ENCODE measurements at places on chromosomes 5 and 9.

- no peak for DNase-seq
These were observed 43.1 kb downstream of the LHX2 start for GRCh38 chr9:124054582-124055227.

DNA sequence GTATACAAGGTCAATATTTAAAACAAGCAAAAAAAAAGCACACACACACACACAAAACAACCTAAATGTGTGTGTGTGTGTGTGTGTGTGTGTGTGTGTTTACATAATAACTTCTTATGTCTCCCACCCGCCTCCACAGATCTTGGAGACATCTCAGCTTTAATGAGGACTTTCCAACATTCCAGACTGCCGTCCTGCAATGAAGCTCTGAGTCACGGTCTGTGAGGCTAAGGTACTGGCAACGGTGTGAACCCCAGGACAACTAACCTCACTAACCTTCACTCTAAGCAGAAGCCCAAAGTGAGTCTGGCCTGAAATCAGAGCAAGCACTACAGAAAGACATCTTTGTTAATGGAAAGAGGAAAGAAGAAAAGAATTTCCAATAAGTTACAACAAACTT lies 22.3 kb downstream of the ZNF474 start:
- no peak for DNase-seq

- DNase-seq: no peak
These were observed 5.7 kb upstream of the DCTN4 start for GRCh38 chr5:150764530-150764929.

DNA sequence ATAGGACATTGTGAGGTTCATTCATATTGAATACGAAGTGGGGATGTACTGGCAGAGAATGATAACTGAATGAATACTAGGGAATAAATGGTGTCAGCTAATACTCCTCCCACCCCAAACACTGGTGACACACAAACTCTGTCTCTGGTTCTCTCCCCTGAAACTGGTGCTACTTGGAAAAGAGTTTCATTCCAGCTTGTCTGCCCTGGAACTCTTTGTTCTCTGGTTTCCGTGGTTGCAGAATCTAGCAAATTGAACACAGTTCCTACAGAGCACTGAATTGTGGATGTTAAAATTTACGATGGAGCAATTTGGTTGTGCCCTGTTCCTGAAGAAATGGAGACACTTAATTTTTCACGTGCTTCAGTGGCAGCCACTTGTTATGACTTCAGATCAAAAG lies 181.7 kb downstream of the KCTD16 start:
- no peak for DNase-seq

DNA sequence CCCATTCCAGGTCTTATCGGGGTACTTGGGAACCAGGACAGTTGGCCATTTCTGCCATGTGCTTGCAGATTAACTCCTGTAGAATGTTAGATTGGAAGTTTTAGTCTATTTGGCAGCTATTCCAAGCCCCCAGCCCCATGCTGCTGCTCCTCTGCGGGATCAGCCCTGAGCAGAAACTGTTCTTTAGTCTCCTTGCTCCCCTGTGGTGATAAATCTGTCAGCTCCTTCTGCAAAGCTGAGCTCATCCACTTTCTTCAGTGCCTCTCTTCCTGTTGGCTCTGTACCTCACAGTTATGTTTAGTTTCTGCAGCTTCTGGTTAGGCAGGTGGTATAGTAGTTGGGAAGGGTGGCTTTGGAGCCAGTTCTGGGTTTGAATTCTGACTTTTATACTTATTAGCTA lies 170.4 kb downstream of the GRIA1 start:
- DNase-seq: no peak

DNA sequence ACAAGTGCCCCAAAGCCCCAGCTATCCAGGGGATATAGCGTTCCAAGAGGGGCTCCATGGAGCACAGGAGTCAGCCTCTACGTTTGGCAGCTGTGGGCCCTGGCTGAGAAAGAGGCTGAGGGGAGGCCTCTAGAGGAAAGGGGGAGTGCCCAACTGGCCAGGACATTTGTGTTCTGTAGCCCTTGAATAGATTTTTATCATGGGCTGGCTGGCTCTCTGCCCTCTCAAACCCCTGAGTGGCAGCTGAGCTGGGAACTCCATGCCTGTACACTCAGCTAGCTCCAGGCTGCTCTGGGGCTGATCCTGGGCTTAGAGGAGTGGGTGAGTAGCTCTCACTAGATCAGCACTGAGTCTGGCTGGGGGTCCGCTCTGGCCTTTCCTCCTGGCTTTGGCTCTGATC lies 285.0 kb downstream of the ZSWIM6 start:
- DNase-seq: no peak

GRCh38 chr5:26205121-26205520 lies 833.3 kb downstream of the CDH9 start:
- no peak for DNase-seq

GRCh38 chr9:89777544-89777943 lies 172.7 kb downstream of the GADD45G start:
- no peak for DNase-seq

- DNase-seq: no peak
These were observed 123.6 kb upstream of the SLC1A3 start for GRCh38 chr5:36482812-36483211.

- DNase-seq: no peak
These were observed 108.6 kb upstream of the RAD23B start for GRCh38 chr9:107174441-107174840.

DNA sequence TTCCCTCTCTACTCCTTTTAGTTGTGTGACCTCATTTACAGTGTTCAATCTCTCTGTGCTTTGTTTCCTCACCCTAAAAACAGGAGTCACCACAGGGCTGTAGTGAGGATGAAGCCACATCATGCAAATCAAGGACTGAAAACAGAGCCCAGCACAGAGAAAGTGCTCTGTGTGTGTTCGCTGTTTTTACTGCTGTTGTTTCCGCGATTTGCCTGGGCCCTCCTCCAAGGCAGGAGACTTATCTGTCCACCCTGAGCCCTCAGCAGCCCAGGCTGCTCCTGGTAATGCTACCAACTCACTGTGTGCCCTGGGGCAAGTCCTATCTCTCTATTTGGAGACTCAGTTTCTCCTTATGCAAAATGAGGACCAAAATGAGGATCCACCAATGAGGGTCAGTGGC lies 87.2 kb upstream of the NEURL1B start:
- no peak for DNase-seq

DNA sequence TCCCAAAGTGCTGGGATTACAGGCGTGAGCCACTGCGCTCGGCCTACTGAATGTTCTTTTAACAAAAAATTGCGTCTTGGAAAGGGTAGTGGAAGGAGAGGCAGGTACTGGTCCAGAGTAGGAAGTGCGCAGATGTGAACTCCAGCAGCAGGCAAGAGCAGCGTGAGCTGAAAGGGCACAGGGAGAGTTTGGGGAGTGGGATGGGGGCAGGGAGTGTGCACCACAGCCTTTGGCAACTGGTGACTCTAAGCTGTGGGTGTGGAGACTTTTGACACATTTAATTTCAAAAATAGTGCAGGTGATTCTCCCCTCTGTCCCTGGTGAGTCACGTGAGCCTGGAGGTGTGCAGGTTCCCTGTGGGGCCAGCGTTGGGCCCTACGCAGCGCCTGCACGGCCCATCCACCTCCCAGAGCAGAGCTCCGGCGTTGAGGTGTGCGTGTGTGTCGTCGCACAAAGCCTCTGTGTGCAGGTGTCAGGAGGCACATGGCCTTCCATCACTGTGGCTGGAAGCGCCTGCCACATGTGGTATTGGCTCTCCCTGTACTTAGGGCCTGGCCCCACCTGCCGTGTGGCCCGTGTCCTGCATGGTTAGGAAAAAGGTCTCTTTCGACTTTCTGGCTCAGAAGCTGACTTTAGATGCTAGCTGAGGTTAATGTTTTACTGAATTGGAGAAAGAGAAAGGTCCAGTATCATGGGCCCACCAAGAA lies 11.5 kb downstream of the SQSTM1 start:
- DNase-seq: no peak

DNA sequence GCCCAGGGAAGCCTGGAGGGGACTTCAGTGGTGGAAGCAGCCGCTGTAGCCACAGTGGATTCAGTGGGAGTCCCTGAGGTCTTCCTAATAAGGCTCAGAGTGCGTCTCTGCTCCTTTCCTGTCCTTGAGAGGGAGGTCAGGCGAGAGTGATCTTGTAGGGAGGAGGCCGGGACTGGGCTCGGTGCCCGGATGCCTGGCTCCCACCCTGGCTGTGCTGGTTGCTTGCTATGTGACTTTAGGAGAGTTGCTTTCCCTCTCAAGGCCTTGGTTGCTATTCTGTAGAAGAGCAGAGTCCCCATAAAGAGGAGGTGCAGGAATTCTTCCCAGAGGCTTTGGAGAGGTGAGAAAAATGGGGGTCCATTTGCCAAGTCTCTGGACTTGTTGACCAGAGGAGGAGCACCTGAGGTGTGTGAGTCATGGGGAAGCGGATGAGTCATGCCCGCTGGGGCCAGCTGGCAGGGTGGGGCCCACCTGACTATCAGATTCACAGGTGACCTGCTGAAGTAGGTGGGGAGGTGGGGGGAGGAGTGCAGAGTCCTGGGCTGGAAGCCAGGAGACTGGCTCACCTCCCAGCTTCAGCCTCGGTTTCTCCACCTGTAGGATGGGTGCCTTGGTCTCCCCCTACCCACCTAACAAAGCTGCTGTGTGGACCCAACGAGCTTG lies 13.8 kb downstream of the GSN start:
- DNase-seq: no peak

GRCh38 chr9:126667190-126668055 lies 53.7 kb downstream of the LMX1B start:
- DNase-seq: no peak

- no peak for DNase-seq
These were observed 173.2 kb downstream of the GABRB2 start for GRCh38 chr5:161373345-161373707.

DNA sequence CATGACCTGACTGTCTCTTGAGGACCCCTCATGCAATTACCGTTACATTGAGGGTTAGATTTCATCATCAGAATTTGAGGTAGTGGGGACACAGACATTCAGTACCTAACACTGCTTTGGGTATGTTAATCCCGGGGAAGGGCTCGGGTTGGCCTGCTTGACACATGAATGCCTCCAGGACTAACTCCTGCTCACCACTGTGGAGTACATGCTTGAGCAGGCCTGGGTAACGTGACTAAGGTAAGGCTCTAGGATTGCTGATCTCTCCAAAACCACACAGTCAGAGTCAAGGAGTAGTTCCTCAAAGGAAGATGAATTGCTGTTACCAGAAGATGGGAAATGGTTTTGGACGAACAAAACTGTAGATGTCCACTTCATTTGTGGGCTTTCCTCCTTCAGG lies 376.3 kb upstream of the ZNF462 start:
- no peak for DNase-seq

- no peak for DNase-seq
These were observed 75.3 kb upstream of the TBCA start for GRCh38 chr5:77851176-77852067.

GRCh38 chr5:139733010-139733688 lies 62.5 kb upstream of the PSD2 start:
- DNase-seq: no peak

GRCh38 chr5:151624476-151624875 lies 33.3 kb upstream of the FAT2 start:
- no peak for DNase-seq

DNA sequence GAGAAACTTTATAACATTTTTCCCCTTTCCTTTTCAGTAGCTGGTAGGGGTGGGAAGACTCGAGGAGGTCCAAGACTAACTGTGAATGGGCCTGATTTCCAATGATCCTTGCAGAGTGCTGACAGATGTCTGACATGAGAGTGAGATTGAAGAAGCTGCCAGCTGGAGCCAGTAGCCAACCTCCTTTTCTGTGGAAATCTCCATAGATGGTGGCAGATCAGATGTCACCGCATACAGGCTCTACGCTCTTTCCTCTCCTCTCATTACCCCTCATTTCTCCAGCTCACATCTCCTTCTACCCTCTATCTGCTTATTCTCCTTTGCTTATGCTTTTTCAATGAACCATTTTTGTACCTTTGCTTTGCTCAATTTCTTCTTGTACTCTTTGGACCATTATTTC lies 395.2 kb upstream of the TNC start:
- no peak for DNase-seq

- no peak for DNase-seq
These were observed 882.0 kb upstream of the EDIL3 start for GRCh38 chr5:85266692-85267091.

GRCh38 chr5:150278916-150279315 lies 10.7 kb downstream of the CAMK2A start:
- no peak for DNase-seq

DNA sequence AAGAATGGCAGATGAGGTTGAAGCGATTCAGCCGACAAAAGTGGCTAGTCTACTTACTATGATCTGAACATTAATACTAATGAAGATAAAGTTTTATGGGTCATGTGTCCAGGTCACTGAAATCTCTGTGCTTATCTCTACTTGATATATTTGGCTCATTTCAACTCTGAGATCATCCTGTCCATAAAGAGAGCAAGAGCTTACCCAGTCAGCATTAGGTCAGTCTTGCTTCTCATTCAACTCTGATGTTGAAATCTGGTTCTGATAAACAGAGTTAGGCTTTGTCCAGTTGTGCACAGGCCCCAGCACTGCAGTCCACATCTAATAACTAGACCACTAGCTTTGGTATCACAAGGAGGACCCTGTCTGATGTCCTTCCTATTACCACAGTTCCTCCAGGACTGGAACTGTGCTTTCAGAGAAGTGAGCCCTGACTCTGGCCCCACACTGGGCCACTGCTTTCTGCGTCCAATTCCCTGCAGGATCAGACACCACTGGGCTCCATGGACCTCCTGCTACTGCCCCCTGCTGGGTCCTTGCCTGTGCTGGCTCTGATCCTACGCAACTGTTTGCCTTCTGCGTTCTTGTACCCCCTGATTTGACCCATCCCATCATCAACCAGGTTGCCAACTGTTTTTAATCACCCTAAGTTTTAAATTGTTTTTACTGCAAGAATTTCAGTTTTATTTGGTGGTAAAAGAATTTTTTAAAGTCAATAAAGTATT lies 23.7 kb upstream of the FAM120A start:
- no peak for DNase-seq

GRCh38 chr5:102922799-102923477 lies 167.8 kb downstream of the PAM start:
- DNase-seq: no peak

DNA sequence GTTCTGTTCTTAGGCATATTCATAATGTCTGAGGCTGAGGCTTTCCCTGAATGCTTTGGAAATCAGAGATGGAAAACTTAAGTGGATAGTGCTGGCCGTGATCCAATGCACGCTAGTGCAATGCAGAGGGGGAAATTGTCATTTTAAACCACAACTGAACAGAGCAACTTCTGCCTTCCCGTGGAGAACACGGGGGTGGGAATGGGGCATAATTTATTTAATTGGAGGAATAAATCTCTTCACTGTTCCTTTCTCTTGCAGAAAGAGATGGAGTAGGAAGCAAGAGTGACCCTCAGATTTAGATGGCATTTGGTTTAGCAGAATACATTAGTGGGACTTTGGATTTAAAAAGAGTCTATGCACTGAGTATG lies 22.9 kb upstream of the NREP start:
- DNase-seq: no peak

DNA sequence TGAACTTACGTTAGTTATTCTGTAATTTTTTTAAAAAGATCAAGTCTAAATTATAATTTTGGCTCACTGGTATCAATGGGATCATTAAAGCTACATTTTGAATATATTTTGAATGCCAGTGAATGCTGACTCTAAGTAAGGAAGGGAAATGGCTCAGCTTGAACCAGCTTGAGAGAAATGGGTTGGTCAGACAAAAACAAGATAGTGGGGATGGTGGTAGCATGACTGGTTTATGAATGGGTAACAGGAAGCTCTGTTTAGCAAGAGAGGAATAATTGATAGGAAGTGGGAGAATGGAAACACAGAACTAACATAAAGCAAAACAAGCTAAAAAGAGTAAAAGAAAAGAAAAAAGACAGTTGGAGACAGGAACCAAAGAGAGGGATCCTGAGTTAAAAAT lies 220.2 kb downstream of the ADAMTS6 start:
- DNase-seq: no peak

- no peak for DNase-seq
These were observed 96.5 kb upstream of the CAST start for GRCh38 chr5:96565582-96566265.
